Fibroblast of lung (primary cell): ENCODE measurements at places on chromosomes 6 and 20. TPM values are rescaled to one million over a fixed set of nuclear protein-coding genes. Genes with fewer than 3 reads are reported as not detected.
A peak's percentile ranks its signal among the peaks of the same experiment; 100 is the strongest.

GRCh38 chr20:51182571-51182970 lies 159.7 kb upstream of the KCNG1 start:
- no peak overlapping the region for H3K4me3 ChIP-seq
- H3K4me1 ChIP-seq: no peaks in the 10 kb centered on the region
- no peak for DNase-seq
- H3K36me3 ChIP-seq: no peaks in the 10 kb centered on the region
- no peaks in the 10 kb centered on the region for H3K27me3 ChIP-seq

DNA sequence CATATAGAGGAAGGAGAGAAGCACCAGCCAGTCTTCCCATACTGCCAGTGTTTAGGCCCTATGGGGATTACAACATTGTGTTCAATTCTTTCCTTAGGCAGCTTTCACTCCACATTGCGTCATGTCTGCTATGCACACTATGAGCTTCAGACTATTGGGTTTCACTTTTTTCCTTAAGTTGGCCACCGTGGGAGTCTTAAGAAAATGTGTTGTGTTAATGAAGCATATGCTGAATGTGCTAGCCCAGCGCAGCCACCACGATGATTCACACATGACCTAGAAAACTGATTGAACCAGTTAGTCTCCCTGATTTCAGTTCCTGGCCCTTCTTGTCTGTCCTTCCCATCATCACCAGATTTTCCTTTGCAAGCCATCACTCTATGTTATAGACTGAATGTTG lies 21.5 kb downstream of the TUBB2B start:
- H3K27ac ChIP-seq: no peak overlapping the region
- H3K27me3 ChIP-seq: peaks cover 3% of the 10 kb centered on the region
- DNase-seq: peak; percentile 97
- H3K4me1 ChIP-seq: peaks cover 15% of the 10 kb centered on the region
- no peaks in the 10 kb centered on the region for H3K36me3 ChIP-seq

- no peak overlapping the region for H3K27ac ChIP-seq
- no peak for DNase-seq
- no peaks in the 10 kb centered on the region for H3K4me1 ChIP-seq
- peaks cover 4% of the 10 kb centered on the region for H3K27me3 ChIP-seq
These were observed 5.4 kb downstream of the EYA2 start for GRCh38 chr20:46900086-46900485.

LKAAEAR1 gene
- not detected in 2 replicates for total RNA-seq

DNA sequence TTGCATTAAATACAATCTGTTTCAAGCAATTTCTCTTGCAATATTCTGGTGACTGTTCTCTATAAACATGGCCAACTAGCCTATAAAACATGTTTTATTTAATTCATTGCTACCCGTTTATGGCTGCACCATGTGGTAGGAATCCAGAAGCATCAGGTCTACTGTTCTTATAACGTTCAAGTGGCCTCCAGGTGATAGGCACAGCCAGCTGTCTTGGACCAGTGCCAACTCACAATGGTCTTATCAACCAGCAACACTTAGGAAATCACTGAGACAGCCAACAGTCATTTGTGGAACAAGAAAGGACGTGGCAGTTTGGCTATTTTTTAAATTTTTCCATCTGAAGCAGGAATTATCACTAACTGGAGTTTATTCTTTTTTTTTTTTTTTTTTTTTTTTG lies 193.6 kb downstream of the NKAIN2 start:
- DNase-seq: no peak
- H3K4me1 ChIP-seq: no peaks in the 10 kb centered on the region
- no peaks in the 10 kb centered on the region for H3K27me3 ChIP-seq
- no peak overlapping the region for H3K4me3 ChIP-seq

DNA sequence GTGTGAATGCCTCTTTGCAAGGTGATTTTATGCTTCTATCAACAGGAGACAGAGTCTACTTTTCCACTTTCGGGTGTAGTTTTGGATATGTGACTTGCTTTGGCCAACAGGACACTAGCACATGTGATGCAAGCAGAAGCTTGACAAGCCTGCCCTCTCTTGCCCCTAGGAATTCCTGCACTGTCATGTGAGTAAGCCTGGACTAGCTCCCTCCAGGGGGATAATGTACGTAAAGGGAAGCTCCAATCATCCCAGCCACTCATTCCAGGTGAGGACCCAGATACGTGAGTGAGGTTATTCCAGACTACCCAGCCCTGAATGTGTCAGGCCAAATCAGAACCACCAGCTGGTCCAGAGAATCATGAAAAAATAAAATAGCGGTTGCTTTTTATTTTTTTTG lies 33.3 kb downstream of the BEND3 start:
- no peaks in the 10 kb centered on the region for H3K27me3 ChIP-seq
- H3K36me3 ChIP-seq: no peaks in the 10 kb centered on the region
- no peaks in the 10 kb centered on the region for H3K4me1 ChIP-seq
- DNase-seq: no peak
- H3K4me3 ChIP-seq: no peak overlapping the region
- H3K27ac ChIP-seq: no peak overlapping the region

DNA sequence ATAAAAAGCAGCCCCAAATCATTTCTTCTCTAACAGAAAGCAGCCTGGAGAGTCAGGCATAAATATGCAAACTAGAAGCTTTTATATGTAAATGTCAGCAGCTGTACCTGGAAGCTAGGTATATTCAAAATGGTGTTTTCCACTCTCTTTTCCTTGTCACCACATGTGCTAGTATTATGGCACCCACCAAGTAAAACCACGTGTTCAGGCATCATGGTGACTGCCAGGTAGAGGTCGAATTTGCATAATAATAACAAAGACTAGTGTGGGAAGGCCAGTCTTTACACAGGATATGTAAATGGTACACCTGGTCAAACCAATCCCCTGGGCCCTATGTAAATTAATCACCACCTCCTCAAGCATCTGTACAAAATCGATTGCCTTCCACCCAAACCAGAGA lies 124.0 kb downstream of the MMUT start:
- H3K4me1 ChIP-seq: no peaks in the 10 kb centered on the region
- DNase-seq: no peak
- H3K4me3 ChIP-seq: no peak overlapping the region
- no peaks in the 10 kb centered on the region for H3K36me3 ChIP-seq
- no peaks in the 10 kb centered on the region for H3K27me3 ChIP-seq

RGS17 gene
- 5.9 and 10.2 TPM in 2 replicates for total RNA-seq

GRCh38 chr20:22807646-22808244 lies 223.4 kb upstream of the FOXA2 start:
- no peak for DNase-seq
- no peaks in the 10 kb centered on the region for H3K4me1 ChIP-seq
- no peaks in the 10 kb centered on the region for H3K27me3 ChIP-seq

TGIF2 gene
- total RNA-seq: 3.8 and 5.6 TPM in 2 replicates

DNA sequence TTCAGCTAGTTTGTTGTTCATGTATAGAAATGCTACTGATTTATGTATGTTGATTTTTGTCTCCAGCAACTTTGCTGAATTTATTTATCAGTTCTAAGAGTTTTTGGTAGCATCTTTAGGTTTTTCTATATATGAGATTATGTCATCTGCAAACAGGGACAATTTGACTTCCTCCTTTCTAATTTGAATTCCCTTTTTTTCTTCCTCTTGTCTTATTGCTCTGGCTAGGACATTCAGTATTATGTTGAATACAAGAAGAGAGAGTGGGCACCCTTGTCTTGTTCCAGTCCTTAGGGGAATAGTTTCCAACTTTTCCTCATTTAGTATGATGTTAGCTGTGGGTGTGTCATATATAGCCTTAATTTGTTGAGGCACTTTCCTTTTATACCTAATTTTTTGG lies 58.2 kb downstream of the CDH26 start:
- no peaks in the 10 kb centered on the region for H3K36me3 ChIP-seq
- DNase-seq: no peak
- no peaks in the 10 kb centered on the region for H3K4me1 ChIP-seq
- no peak overlapping the region for H3K27ac ChIP-seq
- H3K27me3 ChIP-seq: no peaks in the 10 kb centered on the region

BCKDHB gene
- total RNA-seq: 6.2 and 8.3 TPM in 2 replicates

SLC17A2 gene
- under 0.01 TPM in 1 of 2 replicates, not detected in the other for total RNA-seq

DNA sequence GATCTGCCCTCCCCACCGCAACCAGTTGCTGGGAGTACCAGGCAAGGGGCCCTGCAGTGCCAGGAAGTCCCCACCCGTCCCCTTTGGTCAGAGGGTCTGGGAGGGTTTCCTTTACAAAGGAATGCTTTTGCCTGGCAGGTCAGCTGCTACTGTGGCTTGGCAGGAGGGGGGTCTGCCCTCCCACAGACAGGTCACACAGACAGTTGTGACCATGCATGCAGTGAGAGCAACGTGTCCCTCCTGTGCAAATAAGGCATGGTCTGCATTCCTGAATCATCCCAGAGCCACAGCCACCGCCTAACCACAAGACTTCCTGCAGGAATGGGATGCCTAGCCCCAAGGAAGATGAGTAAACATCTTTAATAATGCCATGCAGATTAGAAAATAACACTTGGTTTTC lies 439 bp upstream of the F13A1 start:
- DNase-seq: peak; percentile 2
- H3K4me1 ChIP-seq: no peaks in the 10 kb centered on the region
- H3K27me3 ChIP-seq: peaks cover 3% of the 10 kb centered on the region

DNA sequence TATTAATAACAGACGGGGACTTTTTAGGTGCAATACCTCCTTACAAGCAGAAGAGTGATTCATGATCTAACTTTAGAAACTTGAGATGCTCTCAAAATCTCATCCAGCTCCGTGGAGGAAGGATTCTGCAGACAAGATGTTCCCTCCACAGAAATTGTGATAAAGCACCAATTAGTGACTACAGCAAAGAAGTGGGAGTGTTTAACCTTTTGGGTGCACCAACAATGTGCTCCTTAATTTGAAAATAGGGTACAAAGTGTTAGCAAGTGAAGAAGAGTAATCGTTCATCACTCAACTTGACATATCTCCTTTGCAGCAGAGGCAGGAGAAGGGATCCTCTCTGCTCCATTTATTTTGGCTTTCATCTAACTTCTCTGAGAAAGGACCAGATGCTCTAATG lies 22.8 kb upstream of the SCP2D1 start:
- H3K36me3 ChIP-seq: no peaks in the 10 kb centered on the region
- no peak for DNase-seq
- H3K4me1 ChIP-seq: peaks cover 3% of the 10 kb centered on the region
- H3K27ac ChIP-seq: no peak overlapping the region
- H3K4me3 ChIP-seq: no peak overlapping the region
- H3K27me3 ChIP-seq: no peaks in the 10 kb centered on the region

DNA sequence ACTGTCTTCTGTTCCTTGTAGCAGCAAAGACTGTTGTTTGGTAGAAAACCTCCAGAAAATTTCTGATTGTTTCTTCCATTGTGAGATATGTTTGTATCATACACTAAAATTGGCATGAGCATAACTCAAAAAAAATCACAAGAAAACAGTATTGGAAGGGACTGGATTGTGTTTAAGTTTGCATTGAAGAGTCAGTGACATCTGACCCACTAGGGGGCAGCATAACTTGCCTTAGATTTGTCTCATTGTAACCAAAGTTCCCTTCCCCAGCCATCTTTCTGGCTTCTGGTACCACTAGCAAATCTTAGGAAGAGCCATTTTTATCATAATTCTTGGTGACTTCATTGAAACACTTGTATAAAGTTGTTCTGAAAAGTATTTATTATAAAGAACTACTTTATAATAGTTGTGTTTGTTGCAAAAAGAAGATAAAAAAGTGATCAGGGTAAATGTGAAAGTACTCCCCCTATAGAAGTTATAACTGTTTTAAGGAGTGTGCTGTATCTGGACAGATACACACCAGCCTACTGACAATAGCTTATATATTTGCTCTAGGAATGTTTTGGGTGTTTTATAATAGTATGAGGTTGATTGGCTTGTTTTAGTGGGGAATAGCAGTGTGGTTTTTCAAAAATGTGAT lies 7.7 kb downstream of the CSTF1 start:
- H3K4me3 ChIP-seq: no peak overlapping the region
- peak; percentile 88 for DNase-seq
- H3K27me3 ChIP-seq: no peaks in the 10 kb centered on the region
- peaks cover 39% of the 10 kb centered on the region for H3K36me3 ChIP-seq

GRCh38 chr6:145244349-145245100 lies 490.8 kb downstream of the EPM2A start:
- peak; percentile 37 for DNase-seq
- no peaks in the 10 kb centered on the region for H3K27me3 ChIP-seq
- no peak overlapping the region for H3K4me3 ChIP-seq
- H3K36me3 ChIP-seq: no peaks in the 10 kb centered on the region
- no peak overlapping the region for H3K27ac ChIP-seq

GRCh38 chr6:116355796-116356195 lies 15.0 kb upstream of the DSE start:
- H3K27ac ChIP-seq: no peak overlapping the region
- DNase-seq: no peak
- no peaks in the 10 kb centered on the region for H3K27me3 ChIP-seq
- H3K36me3 ChIP-seq: no peaks in the 10 kb centered on the region
- H3K4me3 ChIP-seq: no peak overlapping the region

DNA sequence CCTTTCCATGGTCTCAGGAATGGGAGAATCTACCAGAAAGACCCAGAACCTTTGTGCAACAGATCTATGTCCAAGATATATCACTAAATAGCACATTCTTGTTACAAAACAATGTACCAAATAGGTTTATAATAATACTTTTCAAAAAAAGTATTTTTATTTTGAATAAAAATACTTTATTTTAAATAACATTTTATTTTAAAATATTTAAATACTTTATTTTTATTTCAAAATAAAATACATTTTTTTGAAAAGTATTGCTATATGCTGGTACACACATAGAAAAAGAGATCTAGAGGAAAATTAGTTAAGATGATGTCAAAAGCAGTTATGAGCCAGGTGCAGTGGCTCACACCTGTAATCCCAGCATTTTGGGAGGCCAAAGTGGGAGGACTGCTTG lies 16.8 kb upstream of the RALY start:
- no peaks in the 10 kb centered on the region for H3K4me1 ChIP-seq
- H3K27me3 ChIP-seq: peaks cover 14% of the 10 kb centered on the region
- no peaks in the 10 kb centered on the region for H3K36me3 ChIP-seq
- DNase-seq: no peak
- no peak overlapping the region for H3K27ac ChIP-seq
- no peak overlapping the region for H3K4me3 ChIP-seq

LTV1 gene
- 17.5 and 18.2 TPM in 2 replicates for total RNA-seq

- no peaks in the 10 kb centered on the region for H3K27me3 ChIP-seq
- DNase-seq: no peak
- no peaks in the 10 kb centered on the region for H3K4me1 ChIP-seq
- no peaks in the 10 kb centered on the region for H3K36me3 ChIP-seq
- no peak overlapping the region for H3K4me3 ChIP-seq
These were observed 59.8 kb downstream of the PSMB1 start for GRCh38 chr6:170493354-170493753.

DNA sequence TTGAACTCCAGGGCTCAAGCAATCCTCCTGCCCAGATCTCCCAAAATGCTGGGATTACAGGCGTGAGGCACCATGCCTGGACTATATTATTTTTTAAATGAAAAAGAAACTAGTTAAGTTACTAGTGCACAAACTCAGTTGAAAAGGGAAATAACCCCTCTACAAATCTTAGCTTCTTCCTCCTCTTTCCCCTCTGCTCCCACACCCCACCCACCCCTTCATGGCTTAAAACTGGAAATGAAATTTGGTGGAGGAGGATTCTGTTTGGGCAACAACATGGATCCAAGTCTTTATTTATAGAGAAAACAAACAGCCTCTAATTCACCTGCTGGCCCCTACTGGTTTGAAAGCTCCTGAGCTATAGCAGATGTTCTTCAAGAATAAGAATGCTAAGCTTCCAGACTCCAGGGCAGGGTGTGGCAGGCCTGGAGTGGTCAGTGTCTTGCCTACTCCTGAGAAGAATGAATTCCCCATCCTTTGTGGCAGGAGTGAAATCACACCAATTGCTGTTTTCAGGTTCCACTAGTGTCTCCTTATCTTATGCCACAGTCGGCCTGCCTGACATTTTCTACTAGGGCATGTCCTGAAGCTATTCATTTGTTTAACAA lies 73.5 kb downstream of the ZFP64 start:
- DNase-seq: no peak
- no peaks in the 10 kb centered on the region for H3K36me3 ChIP-seq
- no peak overlapping the region for H3K27ac ChIP-seq
